ENCODE measurements at places on chromosomes 1 and 21. TPM values are rescaled to one million over a fixed set of nuclear protein-coding genes. Genes with fewer than 3 reads are reported as not detected.

The ORC1 gene
- total RNA-seq: 1.2 TPM

- peak; percentile 84 for DNase-seq
Observed at GRCh38 chr1:36703526-36704208, 221.0 kb upstream of the CSF3R start.

- DNase-seq: no peak
Observed at GRCh38 chr1:26862781-26863684, at the start of gene SFN. TSS of gene SFN (plus strand) at chr1:26863149. CDS start at chr1:26863213, 64 bp downstream.

The ALG14 gene
- total RNA-seq: 2.0 TPM

DNA sequence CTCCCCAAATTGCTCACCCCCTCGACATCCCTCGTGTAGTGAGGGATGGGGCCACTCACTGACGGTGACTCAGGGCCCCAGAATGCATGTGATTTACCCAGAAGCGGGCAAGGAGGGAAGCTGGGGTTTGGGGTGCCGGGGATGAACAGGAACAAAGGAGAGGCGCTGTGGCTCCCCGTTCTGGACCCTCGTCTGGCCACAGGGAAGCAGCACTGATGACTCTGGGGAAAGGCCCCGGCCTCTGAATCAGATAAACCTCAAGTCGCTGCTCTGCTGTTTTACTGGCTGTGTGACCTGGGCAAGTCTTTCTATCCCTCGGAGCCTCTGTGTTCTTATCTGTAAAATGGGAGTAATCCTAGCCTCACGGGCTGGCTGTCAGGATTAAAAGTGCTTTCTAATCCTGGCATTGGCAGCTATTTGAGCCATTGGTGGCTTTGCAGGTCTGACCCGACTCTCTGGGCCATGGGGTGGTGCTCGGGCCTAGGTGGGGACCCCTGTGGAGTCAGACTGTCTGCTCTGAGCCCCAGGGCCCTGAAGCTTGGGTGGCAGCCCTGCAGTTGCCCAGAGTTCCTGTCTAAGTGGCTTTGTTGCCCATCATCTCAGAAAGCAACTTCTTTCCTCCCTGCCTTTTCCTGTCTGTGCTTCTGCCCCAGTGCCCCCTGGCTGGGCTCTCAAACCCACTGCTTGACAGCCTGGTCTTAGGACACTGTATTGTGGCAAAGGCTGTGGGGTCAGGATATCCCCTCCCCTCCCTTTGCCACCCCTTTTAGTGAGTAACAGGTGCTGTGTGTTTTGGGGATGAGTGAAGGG, 5.5 kb downstream of the TNFRSF1B start:
- no peak for DNase-seq

The RGS13 gene
- not detected for total RNA-seq

- DNase-seq: no peak
Observed at GRCh38 chr1:201636097-201636496, 97.2 kb downstream of the NAV1 start.

- peak; percentile 12 for DNase-seq
Observed at GRCh38 chr1:160400223-160400645, at the start of gene VANGL2. TSS of gene VANGL2 (plus strand) at chr1:160400564. CDS start at chr1:160415838, 15,274 bp downstream.

GRCh38 chr1:41108696-41109275, 87.3 kb upstream of the SLFNL1 start:
- DNase-seq: peak; percentile 13

DNA sequence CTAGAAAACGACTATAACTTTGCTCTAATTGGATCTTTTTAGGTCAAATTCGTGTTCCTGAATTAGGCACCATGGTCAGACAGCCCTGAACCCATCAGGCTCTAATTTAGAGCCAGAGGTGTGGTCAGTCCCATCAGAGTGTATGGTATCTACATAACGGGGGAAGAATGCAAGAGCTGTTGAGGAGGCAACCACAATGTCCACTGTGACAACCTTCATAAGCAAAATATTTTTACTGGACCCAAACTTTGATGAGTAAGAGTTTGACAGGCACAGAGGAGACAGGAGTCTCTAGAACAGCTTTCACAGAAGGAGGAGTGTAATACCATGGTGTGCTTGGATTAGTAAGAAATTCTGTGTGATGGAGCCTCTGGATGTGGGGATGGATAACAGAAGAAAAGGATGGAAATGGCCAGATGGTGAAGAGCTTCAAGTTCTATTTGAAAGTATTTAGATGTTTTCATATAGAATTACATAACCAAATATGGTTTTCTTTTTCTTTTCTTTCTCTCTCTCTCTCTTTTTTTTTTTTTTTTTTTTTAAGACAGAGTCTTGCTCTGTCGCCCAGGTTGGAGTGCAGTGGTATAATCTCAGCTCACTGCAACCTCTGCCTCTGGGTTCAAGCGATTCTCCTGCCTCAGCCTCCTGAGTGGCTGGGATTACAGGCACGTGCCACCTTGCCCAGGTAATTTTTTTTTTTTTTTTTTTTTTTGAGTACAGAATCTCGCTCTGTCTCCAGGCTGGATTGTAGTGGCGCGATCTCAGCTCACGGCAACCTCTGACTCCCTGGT, 24.9 kb downstream of the UBE2U start:
- no peak for DNase-seq

DNA sequence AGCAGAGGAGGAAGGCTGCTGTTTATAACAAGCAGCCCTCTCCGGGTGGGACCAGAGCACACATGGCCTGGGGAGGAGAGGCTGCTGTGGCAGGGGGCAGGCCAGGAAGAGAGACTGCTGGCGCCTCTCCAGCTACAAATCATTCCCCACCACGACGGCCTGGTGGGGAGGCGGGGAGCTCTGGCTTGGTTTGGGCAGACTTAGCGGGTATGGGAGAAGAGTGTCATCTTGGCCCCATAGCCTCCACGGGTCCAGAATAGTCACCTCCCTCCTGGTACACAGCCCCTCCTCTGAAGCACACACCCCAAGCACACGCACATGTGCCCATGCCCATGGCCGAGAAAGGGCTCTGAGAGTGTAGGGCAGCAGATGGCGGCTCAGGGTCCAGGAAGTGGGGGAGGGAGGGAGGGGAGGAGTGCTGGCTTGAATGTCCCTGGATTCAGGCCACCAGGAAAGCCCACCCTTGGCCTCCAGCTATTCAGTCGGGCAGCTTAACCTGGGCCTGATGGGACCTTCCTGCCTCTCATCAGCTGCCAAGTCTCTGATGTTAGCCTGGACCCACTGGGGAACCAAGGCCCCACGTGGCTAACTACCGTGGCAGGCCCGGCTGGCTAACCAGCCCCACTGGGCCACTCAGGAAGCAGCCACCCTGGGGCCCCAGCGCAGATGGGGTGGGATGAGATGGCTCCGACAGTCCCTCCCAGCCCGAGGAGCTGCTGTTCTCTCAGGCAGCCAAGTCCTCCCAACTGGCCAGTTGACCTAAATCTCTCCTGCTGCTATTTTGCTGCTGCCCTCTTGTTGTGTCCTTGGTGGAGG, 10.9 kb downstream of the LRP8 start:
- peak; percentile 33 for DNase-seq
